Activated T-cell treated with anti-CD3 and anti-CD28 coated beads for 48 hours (primary cell): ENCODE measurements at places on chromosomes 11 and 22.

GRCh38 chr11:67264877-67265632 lies 1.2 kb upstream of the GRK2 start:
- DNase-seq = no peak

DNA sequence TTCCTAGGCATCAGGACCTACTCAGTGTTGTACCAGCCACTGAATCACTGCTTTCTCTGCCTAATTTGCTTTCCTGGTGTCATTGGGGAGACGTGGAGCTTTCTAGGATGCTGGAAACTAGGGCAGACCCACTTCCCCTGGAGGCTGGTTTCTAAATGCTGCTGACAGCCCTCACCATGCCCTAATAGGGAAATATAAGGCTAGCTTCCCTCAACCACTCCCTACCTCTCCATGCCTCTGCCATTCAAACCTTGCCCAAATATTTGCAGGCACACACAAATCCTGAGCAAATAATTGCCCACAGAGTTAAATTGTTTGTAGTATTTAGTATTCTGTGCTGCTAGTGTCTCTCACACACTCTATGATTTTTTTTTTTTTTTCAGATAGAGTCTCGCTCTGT lies 310.2 kb downstream of the DDX10 start:
- DNase-seq = no peak

DNA sequence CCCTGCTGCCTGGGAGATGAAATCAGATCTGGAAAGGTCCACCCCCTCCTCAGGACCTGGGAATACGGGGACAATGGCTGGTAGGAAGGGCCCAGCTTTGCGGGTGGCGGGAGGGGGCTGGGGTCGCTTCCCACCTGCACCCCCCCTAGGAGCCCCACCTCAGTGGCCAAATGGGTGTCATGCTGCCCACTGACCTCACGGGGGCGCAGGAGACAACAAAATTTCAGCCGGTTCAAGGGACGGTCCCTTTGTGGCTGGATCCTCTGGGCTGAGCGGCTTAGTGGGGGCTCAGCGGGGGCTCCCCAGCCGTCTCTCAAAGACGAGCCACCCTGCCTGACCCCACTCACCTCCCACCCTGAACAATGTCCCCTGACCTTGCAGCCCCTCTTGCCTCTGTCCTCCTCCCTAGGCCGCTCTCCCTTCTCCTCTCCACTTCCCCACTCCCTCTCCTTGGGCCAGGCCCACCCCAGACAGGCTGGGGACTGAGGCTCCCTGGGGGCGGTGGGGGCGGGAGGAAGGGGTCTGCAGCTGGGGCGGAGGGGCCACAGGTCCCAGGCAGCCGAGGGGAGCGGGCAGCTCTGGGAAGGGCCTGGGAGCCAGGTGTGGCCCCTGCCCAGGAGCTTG lies 39.3 kb upstream of the H19 start:
- no peak for DNase-seq

GRCh38 chr11:118845369-118845768 lies 38.3 kb upstream of the CXCR5 start:
- no peak for DNase-seq
